Activated T-helper 17 cell treated with anti-CD3 and anti-CD28 coated beads, Interleukin-2, amount 50 U/mL, for 72 hours (primary cell): ENCODE measurements at places on chromosomes 12 and 14. TPM values are rescaled to one million over a fixed set of nuclear protein-coding genes. Genes with fewer than 3 reads are reported as not detected.

DNA sequence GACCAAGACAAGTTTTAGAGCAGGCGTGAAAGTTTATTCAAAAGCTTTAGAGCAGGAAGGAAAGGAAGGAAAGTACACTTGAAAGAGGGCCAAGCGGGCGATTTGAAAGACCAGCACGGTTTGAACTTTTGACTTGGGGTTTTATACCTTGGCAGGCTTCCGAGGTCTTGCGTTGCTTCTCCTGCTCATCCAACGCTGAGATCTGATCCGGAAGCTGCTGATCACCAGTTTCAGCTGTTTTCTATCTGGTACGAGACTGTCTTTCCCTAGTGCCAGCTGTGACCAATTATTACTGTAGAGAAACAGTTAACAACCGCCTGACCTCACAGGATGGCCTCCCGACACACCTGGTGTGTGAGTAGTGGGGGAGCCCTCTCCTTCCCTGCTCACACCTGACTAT, 20.6 kb upstream of the SNRPF start:
- ATAC-seq = no peak

DNA sequence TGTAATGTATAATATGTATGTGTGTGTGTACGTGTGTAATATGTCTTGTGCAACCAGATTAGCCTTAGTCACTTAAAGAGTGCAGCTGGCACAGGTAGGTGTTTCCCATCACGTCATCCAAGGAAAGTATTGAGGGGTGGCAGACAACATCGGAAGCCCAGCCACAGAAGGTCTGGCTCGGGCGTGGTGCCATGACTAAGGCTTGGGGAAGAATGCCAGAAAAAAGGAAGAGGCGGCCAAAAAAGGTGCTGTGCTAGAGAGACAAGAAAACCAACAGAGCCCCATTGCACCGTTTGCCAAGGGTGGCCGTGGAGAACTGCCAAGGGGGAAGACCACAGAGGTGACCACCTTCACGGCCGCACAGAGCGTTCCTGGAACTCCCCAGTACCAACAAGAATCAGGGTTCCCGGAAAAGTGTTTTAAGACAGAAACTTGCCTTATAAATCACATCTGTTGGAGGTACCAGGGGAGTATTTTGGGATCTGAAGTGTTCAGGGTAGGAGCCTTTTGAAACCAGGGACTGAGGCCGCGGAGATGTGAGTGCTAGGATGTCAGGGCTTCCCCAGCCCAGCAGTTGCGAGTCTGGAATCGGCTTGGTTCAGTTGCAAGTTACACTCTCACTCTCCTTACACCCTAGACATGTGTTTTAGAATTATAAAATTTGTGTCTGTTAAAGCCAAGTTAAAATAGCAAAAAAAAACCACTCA, 131.2 kb upstream of the DYRK2 start:
- ATAC-seq = no peak

Gene RIPK3
- total RNA-seq = 17.4 TPM

DNA sequence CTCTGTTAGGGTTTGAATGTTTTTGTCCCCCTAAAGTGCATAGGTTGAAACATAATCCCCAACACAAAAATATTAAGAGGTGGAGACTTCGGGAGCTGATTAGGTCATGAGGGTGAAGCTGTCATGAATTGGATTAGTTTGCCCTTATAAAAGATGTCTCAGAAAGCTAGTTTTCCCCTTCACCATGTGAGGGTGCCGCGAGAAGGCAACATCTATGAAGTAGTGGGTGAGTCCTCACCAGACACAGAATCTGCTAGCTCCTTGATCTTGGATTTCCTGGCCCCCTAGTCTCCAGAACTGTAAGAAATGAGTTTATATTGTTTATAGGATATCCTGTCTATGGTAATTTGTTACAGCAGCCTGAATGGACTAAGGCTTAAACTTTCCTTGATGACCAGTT, 301.5 kb upstream of the ATP2B1 start:
- no peak for ATAC-seq

- ATAC-seq = no peak
These were observed 4.1 kb upstream of the DCAF11 start for GRCh38 chr14:24110523-24110922.

Gene METAP2
- total RNA-seq = 73.4 TPM

GRCh38 chr14:57085043-57085442, 183.7 kb downstream of the EXOC5 start:
- no peak for ATAC-seq

DNA sequence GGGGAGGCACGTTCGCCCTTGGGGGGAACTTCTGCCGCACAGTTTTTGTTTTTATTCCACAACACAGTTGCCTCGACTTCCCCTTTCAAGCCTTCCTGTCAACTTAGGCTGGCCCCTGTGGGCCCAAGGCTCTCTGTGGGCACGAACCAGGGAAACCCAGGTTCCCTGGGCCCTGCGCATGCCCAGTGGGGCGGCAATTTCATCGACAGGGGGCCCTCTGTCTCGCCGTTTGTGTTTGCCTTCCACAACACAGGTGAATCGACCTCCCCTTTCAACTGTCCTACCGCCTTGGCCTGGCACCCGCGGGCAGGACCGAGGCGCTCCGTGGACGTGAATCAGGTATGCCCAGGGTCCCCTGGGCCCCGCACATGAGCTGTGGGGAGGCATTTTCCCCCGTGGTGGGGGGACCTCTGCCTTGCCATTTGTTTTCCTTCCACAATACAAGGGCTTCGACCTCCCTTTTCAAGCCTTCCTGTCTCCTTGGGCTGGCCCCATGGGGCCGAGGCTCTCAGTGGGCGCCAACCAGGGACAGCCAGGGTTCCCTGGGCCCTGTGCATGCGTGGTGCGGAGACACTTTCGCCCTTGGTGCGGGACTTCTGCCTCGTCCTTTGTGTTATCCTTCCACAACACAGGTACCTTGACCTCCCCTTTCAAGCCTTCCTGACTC, 354.0 kb downstream of the ALG10 start:
- no peak for ATAC-seq

Gene ADGRD1
- total RNA-seq = not detected

DNA sequence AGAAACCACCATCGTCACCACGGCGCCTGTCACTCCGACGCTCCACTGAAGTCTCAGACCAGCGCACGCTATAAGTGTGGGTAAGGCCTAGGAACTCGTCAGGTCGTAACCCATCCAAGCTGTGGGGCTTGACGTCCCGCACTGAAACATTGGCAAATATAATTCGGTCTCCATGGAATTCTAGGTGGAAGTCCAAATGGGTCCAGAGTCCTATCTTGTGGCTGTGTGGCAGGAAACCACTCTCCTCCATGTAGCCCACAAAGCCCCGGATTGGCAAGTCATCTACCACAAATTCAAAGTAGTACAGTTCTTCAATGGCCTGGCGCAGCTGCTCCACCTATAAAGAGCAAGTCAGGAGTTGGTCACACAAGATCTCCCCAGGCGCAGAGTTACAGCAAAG, 2.3 kb downstream of the TM9SF1 start:
- ATAC-seq = no peak

DNA sequence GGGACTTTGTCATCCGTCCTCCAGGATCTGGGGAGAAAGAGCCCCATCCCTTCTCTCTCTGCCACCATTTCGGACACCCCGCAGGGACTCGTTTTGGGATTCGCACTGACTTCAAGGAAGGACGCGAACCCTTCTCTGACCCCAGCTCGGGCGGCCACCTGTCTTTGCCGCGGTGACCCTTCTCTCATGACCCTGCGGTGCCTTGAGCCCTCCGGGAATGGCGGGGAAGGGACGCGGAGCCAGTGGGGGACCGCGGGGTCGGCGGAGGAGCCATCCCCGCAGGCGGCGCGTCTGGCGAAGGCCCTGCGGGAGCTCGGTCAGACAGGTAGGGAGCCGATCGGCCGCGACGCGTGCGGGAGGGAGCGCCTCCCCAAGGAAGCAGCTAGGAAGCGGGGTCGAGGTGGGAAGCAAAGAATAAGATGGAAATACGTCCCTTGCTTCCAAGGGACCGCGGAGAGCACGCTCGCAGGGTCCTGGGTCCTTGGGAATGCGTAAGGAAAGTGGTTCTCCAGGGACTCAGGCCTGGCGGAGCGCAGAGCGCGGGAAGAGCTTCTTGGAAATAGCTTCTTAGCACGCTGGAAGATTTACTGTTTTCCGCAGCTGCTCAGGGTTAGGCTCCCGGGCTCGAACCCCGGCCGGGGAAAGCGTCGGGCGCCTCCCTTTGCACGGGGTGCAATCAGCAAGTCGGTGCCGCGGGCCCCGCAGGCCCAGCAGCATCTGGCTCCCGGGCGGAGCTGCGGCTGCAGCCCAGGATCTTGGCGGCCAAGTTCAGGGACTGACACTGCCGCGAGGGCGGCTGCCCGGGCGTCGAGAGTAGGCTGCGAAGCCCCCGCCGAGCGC, 457 bp downstream of the SOCS2 start:
- ATAC-seq = no peak

- ATAC-seq = no peak
These were observed 402.2 kb upstream of the USP15 start for GRCh38 chr12:61857968-61858367.

DNA sequence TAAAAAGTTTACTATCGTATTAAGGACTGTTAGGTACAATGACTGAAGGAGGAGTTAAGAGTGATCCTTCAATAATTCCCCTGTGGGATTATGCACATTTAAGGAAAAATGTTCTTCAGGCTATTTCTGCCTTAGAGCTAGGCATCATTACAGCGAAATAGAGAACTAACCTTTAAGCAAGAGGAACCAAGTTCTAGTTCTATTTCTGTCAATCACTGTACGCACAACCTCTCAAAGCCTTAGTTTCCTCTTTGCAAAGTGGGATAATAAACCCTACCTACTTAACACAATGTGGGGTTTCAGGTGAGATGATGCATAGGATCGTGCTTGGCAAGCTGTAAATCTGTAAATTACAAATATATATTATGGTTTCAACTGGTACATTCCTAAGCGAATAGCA, 15.4 kb downstream of the NTF3 start:
- ATAC-seq = no peak

- no peak for ATAC-seq
These were observed 21.6 kb upstream of the NR4A1 start for GRCh38 chr12:52029685-52030084.

DNA sequence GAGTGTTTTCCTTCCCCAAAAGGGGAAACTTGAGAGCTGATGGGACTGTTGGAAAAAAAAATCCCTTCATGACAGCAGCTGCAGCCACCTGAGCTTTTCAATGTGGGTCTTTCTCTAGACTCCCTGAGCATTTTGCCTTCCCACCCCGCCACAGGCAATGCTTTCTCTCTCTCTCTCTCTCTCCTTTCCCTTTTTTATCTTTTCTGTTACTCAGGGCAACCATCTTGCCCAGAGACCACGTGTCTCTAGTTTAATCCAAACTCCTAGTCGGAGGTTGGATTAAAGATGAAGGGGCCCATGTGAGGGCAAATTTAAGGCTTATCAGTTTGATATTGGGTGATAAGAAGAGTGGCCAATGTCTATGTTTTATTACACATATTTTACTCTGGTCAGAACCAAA, 25.9 kb upstream of the B4GALNT1 start:
- ATAC-seq = no peak

Gene RBP5
- not detected for total RNA-seq
